Trophoblast cell (in vitro differentiated cells and primary cell): ENCODE measurements at places on chromosomes 2 and 18.

DNA sequence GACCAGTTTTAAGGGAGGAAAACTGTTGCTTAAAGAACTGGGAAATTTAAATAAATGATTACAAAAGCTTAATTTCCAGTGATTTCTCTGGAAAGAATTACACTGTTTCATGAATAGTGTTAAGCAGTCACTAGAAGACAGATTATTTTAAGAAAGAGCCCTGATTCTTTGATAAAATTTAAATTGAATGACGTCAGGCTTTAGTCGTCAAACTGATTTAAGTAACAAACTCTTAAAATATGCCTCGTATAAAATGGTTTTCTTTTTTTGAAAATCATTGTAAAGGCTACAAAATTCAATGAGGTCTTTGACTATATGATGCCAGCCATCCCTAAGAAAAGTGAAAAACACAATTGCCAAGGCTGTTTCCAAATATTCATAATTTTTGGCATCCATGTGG, 465.0 kb downstream of the NR4A2 start:
- DNase-seq: no peak

DNA sequence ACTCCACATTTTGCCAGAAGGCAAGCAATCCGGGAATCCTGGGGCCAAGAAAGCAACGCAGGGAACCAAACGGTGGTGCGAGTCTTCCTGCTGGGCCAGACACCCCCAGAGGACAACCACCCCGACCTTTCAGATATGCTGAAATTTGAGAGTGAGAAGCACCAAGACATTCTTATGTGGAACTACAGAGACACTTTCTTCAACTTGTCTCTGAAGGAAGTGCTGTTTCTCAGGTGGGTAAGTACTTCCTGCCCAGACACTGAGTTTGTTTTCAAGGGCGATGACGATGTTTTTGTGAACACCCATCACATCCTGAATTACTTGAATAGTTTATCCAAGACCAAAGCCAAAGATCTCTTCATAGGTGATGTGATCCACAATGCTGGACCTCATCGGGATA, 26.8 kb downstream of the B3GNT2 start:
- no peak for DNase-seq

GRCh38 chr2:19355416-19355821, 3.0 kb downstream of the OSR1 start:
- DNase-seq: no peak

DNA sequence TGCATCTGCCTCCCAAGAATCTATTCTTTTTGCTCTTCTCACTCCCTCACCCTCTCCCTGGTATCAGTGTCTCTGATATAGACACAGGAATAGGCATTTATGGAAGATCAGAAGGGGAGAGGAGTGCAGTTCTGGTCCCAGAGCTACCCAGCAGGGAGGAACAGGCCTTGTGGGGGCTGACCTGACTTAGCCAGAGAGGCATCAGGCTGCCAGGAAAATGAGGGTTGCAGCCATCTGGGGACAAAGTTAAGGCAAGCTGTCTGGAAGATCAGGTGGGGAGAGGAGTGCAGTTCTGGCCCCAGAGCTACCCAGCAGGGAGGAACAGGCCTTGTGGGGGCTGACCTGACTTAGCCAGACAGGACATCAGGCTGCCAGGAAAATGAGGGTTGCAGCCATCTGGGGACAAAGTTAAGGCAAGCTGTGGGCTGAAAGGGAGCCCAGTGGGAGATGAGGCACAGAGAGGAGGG, 69.9 kb upstream of the HK2 start:
- no peak for DNase-seq

DNA sequence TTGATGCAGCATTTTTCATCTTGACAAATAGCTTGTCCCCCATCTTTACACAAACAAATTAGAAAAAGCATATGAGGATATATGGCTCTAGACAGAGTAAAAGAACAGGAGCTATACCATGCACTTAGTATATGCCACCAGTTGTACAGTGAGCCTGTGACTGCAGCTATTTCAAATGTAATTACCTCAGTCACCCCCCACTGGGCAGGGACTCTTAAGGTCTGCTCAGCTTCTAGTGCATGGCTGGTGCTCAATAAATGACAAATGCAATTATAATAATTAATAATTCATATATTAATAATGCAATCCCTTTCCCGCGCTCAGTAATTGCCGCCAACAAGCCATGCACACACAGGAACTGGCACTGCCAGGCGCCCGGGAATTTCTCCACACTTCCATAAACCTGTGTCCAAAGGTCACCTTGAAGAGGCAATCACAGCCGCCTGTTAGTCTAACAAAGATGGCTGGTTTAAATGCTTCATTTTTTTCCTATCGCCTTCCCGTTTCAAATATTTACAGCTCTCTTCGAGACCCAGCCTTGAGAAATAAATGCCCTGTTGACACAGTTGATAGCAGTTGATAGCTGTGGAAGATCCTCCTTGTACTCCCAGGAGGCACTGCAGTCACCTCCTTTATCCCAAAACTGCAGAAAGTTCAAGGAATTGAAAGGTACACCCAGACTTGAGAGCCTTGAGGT, 156.6 kb downstream of the INO80D start:
- DNase-seq: no peak
